ENCODE measurements at places on chromosomes 1 and 21.

DNA sequence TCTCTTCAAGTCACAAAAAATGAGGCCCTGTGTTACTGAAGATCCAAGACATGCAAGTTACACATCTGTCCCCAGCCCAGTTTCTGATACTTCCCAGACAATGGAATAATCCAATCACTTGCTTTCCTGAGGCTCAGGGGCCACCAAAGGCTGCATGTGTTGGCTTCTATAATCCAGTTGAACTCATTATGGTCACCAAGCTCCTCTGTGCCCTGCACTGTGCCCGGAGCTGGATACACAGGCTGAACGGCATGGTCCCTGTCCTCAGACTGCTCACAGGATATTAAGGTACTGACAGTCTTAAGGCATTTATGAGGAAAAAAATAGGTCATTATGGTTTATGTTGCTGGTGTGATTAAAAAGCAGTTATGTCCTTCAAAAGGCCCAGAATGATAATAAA lies 117.0 kb upstream of the SYT6 start:
- no peak for DNase-seq

- peak; percentile 14 for DNase-seq
These were observed 28.5 kb downstream of the SLC26A9 start for GRCh38 chr1:205914730-205915129.

- DNase-seq: no peak
These were observed 58.4 kb upstream of the HSD17B7 start for GRCh38 chr1:162732094-162732493.

DNA sequence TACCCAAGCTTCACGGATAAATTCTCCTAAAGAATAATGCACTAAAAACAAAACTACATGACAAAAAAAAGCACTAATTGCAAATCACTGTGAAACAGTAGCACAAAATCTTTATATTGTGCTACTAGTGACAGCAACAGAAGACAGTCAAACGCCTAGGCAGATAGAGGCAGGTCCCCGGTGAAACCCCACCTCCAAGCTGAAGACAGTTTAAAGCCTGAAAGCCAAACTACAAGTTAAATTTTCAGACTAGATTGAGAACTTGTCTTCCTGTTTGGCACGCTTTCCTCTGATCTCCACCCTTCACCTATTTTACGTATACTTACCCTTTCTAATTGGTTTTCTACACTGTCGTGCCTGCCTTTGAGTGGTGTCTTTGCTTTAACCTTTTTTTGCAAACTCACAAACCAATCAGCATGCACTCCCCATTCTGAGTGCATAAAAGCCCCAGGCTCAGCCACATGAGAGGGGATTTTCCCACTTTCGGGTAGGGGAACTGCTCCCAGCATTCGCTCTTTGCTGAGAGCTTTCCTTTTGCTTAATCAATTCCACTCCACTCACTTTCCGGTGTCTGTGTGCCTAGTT lies 3.6 kb upstream of the BACH1 start:
- DNase-seq: no peak

GRCh38 chr1:84170171-84170570 lies 26.1 kb downstream of the PRKACB start:
- DNase-seq: no peak

DNA sequence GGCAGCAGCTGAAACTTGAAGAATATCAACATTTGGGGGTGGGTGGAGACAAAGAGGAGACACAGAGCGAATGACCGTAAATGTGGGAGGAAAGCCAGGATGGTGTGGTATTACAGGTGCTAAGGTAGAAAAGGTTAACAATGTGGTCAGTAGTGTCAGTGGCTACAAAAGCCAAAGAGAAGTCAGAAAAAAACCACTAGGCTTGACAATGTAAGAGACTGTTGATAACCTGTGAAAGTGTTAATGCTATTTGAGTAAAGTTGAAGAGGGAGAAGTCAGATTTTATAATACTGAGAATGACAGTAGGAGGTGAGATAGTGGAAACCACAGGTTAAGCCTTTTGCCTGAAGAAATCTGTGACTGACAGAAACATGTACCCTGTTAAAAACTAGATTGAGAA lies 120.8 kb downstream of the CLEC20A start:
- DNase-seq: no peak

DNA sequence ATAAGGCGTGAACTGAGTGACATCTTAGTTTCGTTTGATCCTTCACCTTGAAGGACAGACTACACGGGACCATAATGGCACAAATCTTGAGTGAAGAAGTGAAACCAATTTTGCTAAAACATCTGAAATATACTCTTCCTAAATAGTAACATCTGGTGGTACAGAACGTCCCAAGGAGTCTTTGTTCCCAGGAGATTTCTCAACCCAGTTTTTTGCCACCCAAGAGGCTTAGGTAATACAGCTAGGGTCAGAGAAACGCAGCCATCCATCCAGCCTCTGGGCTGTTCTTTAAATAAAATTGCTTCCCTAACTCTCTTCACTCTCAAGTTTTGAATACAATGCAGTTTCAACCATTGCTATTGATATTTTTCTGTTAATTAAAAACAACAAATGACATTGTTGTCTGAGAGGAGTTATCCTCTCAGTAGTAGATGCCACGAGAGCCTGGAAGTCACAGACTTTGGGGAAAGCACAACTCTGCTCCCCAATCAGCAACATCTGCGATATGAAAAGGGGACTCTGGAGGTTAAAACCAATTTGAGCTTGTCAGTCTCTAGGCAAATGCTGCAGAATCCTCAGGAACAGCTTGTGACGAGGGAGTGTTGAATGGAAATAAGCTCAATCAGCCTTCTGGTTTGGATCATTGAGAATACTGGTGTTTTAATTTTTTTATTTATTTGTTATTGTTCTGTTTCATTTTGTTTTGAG lies 394.3 kb upstream of the ADGRL2 start:
- DNase-seq: no peak

DNA sequence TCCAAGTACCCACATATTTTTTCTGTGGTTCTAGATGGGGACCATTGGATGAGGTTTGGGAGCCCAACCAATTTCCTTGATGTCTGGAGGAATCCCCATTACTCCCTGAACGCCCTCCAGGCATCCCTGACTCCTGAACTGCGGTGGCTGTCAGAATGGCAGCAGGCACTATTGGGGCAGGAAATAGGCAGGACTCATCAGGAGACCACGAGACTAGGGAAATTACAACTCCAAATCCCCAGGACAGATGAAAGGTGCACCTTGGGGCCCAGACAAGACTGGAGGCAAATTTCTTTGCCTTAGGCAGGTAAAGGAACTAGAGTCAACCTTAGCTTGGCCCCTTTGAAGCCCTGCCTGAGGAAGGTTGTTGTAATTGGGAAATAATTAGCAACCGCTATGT lies 1.1 kb downstream of the CGN start:
- DNase-seq: no peak

DNA sequence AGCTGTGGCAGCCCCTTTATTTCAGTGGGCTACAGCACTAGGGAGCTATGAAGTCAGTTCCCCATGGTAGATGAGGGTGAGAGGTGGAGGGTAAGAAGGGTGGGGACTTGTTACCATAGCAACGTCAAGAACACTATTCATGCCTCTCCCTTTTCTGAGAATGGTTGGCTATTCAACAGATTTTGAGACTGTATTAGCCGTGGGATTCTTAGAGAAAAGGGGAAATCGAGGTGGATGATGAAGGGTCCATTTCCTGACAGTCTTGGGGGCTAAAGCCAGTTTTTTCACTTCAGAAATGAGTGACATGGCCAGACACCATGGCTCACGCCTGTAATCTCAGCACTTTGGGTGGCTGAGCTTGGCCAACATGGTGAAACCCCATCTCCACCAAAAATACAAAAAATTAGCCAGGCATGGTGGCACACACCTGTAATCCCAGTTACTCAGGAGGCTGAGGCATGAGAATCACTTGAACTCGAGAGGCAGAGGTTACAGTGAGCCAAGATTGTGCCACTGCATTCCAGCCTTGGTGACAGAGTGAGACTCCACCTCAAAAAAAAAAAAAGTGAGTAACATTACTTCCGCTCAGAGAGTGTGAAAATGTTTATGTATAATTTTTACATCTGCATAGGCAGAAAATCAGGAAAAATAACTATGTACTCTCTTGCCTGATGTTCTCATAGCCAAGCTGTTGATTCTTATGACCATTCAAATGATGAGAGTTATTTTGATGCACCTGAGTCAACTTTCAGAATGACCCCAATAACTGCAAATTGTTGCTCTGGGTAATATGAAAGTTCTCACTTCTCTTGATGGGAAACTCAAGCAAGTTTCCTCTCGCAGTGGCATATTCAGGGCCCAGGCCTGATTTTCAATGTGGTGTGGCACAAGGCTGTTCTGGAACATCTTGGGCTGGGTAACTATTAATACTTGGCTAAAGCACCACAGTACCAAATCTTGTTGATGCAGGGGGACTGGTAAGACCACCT lies 23.2 kb upstream of the RGSL1 start:
- DNase-seq: no peak

- no peak for DNase-seq
These were observed 418.6 kb downstream of the MRPL39 start for GRCh38 chr21:25188677-25189079.

DNA sequence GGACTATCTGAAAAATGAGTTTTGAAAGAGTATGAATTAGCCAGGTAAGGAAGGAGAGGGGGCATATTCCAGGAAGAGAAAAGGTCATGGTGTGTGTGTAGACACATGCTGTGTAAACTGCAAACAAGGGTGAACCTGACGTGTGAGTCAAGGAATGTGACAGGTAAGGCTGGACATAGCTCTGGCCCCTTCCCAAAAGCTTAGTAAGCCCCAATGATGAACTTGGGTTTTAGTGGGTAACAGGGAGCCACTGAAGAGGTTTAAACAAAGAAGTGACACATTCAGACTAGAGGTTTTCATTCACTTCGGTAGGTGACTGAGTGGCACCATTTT lies 36.7 kb downstream of the EGLN1 start:
- no peak for DNase-seq

- no peak for DNase-seq
These were observed 74.2 kb downstream of the ADGRL2 start for GRCh38 chr1:81874940-81875339.

GRCh38 chr1:181205901-181206300 lies 117.4 kb downstream of the IER5 start:
- DNase-seq: no peak

DNA sequence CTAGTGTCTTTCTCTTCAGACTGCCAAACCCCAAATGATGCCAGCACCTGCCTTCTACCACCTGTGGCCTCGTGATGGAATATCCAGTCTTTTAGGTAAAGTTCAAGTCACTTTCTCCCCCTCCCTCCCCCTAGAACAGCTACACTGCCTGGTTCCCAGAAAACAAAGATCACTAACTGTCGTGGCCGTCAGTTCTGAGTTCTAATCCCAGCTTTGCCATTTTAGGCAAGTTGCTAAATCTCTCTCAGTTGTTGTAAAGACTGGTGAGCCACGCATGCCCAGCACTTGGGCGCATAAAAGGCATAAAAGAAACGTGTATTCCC lies 648 bp upstream of the TRAPPC3 start:
- DNase-seq: no peak

- DNase-seq: no peak
These were observed 177.6 kb upstream of the OLFM3 start for GRCh38 chr1:102174259-102174863.

- no peak for DNase-seq
These were observed 22.2 kb downstream of the MAPKAPK2 start for GRCh38 chr1:206706806-206707366.

DNA sequence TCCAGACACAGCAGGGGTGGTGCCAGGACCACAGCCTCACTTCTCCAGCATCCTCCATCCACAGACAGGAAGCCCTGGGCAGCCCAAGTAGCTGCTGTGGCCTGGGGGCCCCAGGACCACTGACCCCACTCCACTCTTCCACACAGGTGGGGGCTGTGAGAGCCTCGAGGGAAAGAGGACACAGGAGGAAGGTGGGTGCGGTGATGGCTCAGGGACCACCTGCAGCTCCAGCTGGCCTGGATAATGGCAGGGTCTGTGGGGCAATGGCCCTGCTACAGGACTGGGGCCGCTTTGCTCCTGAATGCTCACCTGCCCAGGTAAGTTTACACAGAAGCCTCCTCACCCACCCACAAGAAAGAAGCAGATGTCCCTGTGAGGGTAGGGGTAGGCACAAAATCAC lies 18.3 kb upstream of the PRSS38 start:
- no peak for DNase-seq

- no peak for DNase-seq
These were observed 60.0 kb downstream of the INTS7 start for GRCh38 chr1:211975152-211975941.

DNA sequence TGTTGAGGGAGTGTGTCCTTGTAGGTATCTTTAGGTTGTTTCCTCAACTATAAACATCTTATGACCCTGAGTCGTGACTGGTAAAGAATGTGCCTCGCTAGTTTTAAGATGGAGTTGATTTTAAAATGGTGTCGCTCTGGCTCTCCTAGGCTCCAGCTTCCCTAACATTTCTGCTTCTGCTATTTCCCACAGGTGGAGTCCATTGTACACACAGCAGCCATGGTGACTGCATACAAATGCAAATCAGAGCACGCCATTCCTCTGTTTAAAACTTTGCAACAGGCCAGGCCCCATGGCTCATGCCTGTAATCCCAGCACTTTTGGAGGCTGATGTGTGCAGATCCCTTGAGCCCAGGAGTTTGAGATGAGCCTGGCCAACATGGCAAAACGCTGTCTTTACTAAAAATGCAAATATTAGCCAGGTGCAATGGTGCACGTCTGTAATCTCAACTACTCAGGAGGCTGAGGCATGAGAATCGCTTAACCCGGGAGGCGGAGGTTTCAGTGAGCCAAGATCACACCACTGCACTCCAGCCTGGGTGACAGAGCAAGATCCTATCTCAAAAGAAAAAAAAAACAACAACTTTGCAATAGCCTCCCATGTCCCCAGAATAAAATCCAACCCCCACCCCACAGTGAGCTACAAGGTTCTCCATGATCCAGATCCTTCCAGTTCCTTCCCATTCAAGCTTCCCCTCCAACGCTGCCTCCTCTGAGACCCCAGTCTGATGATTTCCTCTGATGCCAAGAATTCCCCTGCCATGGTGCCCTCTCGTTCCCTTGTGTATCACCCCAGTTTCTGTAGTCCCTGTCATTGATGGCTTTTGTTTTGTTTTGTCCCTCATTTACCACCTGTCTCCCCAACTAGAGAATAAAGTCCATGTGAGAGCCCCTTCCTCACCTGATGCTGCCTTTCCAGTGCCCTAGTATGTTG lies 36.9 kb upstream of the KLHDC7A start:
- no peak for DNase-seq

DNA sequence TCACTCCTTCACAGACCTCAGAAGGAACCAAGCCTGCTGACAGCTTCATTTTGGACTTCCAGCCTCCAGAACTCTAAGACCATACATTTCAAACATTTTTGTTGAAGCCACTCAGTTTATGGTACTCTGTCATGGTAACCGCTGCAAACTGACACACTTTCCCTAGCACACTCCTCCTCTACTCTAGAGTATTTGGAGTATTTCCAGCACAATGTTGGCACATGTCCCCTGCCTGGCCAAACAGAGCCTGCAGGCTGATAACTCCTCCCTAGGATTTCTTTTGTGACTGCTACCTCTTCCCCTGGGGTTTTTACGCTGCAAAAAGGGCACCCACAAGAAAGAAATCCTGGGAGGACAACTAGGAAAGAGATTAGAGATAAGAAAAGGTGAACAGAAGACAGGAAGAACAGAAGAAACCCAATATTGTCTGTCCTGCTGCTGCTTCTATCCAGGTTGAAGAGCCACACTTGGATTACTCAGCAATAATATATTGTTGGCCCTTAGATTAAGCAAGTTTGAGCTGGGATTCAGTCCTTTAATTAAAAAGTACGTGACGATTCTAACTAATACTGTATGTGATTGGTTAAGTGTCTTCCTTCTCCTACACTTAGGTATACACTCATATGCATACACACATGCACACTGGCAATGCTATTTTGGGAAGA lies 844.1 kb downstream of the LTN1 start:
- no peak for DNase-seq

GRCh38 chr1:233566886-233567285 lies 47.0 kb upstream of the KCNK1 start:
- DNase-seq: no peak

GRCh38 chr1:1833916-1834325 lies 55.7 kb upstream of the NADK start:
- DNase-seq: no peak
